ENCODE measurements at places on chromosomes 11 and 22.

DNA sequence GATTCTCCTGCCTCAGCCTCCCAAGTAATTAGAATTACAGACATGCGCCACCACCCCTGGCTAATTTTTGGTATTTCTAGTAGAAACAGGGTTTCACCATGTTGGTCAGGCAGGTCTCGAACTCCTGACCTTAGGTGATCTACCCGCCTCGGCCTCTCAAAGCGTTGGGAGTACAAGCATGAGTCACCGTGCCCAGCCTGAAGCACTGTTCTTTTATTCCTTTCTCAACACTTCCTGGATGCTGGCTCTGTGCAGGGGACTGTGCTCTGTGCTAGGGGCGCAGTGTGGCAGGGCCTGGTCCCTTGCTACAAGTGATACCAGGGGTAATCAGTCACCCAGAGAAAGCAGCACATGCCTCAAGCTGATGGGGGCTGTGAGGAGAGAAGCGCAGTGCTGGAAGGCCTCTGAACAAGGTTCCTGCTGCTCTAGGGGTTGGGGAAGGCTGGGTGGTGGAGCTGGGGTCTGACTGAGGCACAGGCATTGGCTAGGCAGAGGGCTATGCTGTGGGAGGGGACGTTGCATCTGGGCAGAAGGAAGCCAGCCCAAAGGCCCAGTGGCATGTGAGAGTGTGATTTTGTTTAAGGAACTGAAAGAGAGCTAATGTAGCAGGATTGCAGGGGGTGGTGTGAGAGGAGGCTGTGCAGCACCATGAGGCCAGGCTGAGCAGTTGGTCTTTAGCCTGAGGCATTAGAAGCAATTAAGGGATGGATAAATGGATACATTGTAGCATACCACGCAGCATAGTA, 42.5 kb downstream of the CABIN1 start:
- DNase-seq, result no peak

DNA sequence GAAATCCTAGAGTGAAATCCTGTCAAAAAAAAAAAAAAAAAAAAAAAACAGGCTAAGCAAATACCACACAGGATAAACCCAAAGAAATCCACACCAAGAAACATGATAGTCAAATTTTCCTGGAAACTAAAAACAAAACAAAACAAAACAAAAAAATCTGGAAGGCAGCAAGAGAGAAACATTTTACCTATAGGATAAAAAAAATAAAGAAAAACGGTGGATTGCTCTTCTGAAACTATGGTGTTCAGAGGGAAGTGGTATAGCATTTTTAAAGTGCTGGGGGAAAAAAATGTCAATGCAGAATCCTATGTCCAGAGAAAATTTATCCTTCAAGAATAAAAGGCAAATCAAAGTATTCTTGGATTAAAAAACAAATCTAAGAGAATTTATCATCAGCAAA, 41.6 kb upstream of the CBX7 start:
- DNase-seq, result no peak

GRCh38 chr11:69242266-69242920, 51.6 kb upstream of the MYEOV start:
- DNase-seq, result no peak

DNA sequence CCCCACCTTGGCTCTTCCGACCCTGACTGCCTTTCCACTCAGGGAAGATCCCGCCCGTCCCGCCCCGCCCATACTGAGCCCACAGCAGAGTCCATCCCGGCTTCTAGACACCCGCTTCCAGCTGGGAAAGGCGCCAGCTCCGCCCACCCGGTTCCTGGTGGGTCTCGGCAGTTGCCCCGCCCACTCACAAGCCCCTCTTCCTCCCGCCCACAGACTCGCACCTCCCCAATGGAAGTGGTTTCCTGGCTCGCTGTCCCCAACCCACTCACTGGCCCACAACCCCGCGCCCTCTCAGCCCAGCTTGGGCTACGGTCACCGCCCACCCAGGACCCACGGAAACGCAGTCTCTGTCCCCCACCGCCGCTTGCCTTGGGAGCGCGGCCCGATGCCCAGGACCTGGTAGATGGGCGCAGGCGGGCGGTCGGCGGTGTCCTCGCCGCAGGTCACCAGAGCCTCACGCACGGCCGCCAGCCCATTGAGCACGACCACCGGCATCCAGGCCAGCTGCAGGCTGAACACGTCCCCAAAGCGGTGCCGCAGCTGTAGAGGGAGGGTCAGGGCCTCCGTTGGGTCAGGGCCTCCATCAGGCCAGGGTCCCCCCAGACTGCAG, 22.2 kb upstream of the CYP2D6 start:
- no peak for DNase-seq

DNA sequence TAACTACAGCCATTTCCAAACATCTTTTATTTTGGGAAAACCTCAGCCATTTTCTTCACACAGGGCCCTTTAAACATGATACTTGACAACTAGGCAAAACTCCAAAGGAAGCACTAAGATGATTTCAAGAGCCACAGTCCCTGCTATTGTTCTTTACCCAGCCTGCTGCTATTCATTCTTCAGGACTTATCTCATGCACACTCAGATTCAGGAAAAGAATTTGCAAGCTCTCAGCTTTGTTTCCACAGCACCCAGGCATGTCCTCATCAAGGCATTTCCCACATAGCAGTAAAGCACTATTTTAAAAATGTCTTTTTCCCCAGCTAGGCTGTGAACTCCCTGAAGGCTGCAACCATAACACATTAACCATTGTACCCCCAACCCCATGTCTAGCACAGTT, 609.3 kb upstream of the CCDC90B start:
- no peak for DNase-seq

GRCh38 chr22:27537501-27537900, 264.1 kb downstream of the MN1 start:
- DNase-seq, result no peak

- no peak for DNase-seq
Observed at GRCh38 chr11:90795746-90796145, 572.9 kb upstream of the CHORDC1 start.

- no peak for DNase-seq
Observed at GRCh38 chr11:67389477-67389876, 2.3 kb upstream of the RAD9A start.

GRCh38 chr11:82778776-82779175, 45.1 kb upstream of the FAM181B start:
- DNase-seq, result no peak

DNA sequence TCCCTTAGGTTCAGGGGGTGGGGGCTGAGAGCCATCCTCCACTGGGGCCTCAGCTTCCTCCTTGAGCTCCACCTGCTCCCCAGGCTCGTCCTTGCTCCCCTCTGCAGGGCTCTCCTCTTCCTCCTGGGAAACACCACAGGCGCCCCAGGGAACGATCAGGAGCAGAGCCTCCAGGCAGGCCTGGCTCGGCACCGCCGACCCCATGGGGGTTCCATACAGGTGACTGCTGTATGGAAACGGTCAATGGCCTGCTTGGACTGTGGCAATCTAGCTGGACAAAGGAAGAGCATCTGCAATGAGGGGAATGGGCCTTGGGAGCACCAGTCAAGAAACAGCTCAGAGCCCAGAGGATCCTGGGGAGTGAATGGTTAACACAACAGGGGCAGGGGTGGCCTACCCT, 7.9 kb downstream of the HYOU1 start:
- DNase-seq, result no peak

DNA sequence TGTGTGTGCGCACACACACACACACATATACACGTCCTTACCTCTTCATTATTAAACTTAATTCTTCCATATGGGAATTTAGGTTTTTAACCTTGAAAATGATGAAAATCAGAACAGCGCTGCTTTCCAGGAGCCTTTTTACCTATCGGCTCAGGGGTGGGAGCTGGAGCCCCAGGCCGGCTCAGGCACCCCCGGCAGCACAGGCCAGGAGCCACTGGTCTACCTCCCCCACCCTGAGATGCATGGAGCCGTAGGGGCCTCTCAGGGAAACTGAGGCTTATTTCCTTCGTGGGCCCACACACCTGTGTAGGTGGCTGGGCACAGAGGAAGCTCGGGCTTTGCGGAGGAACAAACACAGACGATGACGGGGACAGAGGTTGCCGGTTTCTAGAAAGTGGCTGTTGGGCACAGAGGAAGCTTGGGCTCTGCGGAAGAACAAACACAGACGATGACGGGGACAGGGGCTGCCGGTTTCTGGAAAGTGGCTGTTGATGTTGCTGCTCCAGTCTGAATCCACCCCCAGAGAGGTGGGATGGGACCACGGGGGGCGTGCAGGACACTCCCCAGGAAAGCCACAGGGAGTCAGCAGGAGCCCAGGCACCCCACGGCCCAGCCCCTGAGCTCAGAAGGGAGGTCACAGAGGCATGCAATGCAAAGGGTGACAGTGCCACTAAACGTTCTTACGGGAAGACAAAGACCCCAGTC, 149.4 kb downstream of the BRD1 start:
- no peak for DNase-seq

- no peak for DNase-seq
Observed at GRCh38 chr11:14114269-14114668, 151.7 kb downstream of the SPON1 start.

All from NCI-H187 treated with DMSO at 0.1 percent for 48 hours (cell line).